ENCODE measurements at places on chromosomes 13 and 19.

DNA sequence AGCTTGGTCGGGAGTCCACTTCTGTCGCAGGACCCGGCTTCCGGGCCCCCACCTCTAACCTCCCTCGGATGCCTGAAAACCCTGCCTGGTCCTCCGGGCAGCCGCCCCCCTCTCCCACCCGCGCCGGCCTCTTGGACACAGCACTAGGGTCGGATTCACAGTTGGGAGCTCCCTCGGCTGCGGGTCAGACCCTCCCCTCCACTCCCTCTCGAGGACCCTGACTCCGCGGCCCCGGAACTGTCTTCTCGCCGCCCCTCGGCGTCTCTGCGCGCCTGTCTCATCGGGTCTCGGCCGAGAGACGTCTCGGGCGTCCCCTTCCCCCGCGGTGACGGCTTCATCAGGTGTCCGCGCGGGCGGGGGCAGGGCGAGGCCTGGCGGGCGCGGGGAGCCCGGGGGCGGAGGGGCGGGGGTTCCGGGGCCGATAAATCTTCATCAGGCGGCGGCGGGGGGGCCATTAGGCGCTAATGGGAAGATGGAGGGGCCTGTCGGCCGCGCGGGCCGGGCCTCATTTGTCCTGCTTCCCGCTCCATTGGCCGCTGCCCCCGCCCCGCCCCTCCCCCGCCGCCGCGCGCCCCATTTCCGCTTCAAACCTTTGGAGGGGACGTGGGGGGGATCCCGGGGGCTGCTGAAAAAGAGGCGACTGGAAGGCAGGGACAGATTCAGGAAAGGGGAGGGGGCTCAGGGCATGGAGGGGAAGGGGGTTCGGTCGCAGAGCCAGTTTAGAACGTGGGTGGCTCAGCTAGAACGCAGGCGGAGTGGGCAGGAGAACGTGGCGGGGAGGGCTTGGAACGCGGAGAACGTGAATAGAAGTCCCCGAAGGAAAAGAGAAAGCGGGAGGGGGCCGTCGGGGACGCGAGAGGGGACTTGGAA, 11.8 kb upstream of the ERFL start:
- DNase-seq, result peak; percentile 74
- H3K27ac ChIP-seq, result peak overlapping the region; percentile 91
- no peaks in the 10 kb centered on the region for H3K36me3 ChIP-seq
- peaks cover 47% of the 10 kb centered on the region for H3K4me1 ChIP-seq

DNA sequence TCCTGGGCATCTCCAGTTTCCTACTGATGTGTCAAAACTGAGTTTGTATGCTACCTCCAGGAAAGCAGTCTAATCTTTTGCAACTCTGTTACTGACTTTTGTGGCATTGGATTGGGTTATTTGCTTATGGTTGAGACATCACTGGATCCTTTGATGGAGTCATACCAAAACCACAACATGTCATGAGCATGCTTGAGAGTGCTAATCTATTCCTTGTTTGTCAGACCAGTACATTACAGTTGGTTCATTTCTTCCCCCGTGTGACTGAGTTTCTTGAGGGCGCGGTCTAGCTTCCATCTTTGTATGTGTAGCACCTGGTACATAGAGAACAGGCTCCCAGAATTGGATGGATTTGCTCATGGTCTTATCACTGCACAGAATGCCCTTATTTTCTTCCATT, 43.2 kb downstream of the SUGT1 start:
- no peak for DNase-seq
- H3K4me3 ChIP-seq, result no peak overlapping the region
- no peaks in the 10 kb centered on the region for H3K4me1 ChIP-seq
- peaks cover 5% of the 10 kb centered on the region for H3K36me3 ChIP-seq
- H3K27me3 ChIP-seq, result no peaks in the 10 kb centered on the region

- DNase-seq, result no peak
- no peaks in the 10 kb centered on the region for H3K36me3 ChIP-seq
- no peaks in the 10 kb centered on the region for H3K4me1 ChIP-seq
- no peak overlapping the region for H3K4me3 ChIP-seq
These were observed 963.4 kb downstream of the PCDH9 start for GRCh38 chr13:66266761-66267160.

DNA sequence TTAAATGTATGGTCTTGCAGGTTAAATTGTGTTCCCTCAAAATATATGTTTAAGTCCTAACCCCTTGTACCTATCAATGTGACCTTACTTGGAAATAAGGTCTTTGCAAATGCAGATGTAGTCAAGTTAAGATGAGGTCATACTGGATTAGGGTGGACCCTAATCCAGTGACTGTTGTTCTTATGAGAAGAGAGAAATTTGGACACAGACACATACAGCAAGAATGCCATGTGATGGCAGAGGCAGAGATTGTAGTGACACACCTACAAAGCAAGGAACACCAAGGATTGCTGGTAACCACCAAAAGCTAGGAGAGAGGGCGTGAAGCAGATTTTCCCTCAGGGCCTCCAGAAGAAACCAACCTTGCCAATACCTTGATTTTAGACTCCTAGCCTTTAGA, 50.2 kb downstream of the LACC1 start:
- H3K4me1 ChIP-seq, result peaks cover 4% of the 10 kb centered on the region
- no peak for DNase-seq
- H3K4me3 ChIP-seq, result no peak overlapping the region
- no peak overlapping the region for H3K27ac ChIP-seq
- H3K36me3 ChIP-seq, result no peaks in the 10 kb centered on the region
- H3K27me3 ChIP-seq, result peaks cover 5% of the 10 kb centered on the region

GRCh38 chr13:112958127-112958989, 10.7 kb upstream of the MCF2L start:
- no peaks in the 10 kb centered on the region for H3K27me3 ChIP-seq
- H3K4me1 ChIP-seq, result no peaks in the 10 kb centered on the region
- H3K4me3 ChIP-seq, result no peak overlapping the region
- H3K27ac ChIP-seq, result no peak overlapping the region
- H3K36me3 ChIP-seq, result no peaks in the 10 kb centered on the region

- H3K27ac ChIP-seq, result no peak overlapping the region
- no peaks in the 10 kb centered on the region for H3K27me3 ChIP-seq
- H3K36me3 ChIP-seq, result no peaks in the 10 kb centered on the region
- no peaks in the 10 kb centered on the region for H3K4me1 ChIP-seq
- no peak overlapping the region for H3K4me3 ChIP-seq
These were observed 8.2 kb upstream of the ADAMTS10 start for GRCh38 chr19:8618751-8619150.

DNA sequence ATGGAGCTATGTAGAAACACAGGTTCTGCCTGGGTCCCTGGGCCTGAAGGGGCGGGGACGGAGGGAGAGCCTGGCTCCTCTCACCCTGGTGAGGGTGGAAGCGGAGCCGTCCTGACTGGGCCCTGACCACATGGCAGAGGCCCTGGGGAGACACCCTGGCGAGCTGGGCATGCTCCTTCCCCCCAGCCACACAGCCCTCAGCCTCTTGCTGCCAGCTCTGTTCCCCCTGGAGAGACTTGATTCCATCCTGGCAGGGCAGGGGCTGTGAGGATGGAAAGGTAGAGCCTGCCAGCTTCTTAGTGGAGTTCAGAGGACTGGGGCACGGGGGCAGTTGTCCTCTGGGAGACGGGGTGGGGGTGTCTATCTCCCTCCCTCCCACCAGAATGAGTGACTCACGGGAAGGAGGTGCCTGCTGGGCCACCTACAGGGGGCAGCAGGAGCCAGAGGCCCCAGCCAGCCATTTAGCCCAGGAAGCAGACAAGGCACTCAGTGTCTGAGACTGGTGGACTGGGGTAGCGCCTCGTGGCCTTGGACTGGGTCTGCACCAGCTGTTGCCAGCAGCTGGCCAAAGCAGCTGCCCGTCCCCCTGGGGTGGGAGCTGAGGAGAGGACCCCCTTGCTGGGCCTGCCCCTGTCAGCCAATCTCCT, 22.8 kb upstream of the RNF17 start:
- H3K36me3 ChIP-seq, result no peaks in the 10 kb centered on the region
- no peak for DNase-seq
- H3K27me3 ChIP-seq, result peaks cover 7% of the 10 kb centered on the region
- H3K4me3 ChIP-seq, result no peak overlapping the region

- no peaks in the 10 kb centered on the region for H3K27me3 ChIP-seq
- no peak overlapping the region for H3K4me3 ChIP-seq
- DNase-seq, result no peak
- H3K36me3 ChIP-seq, result peaks cover 7% of the 10 kb centered on the region
These were observed 19.7 kb upstream of the PLPP2 start for GRCh38 chr19:310781-311496.

GRCh38 chr13:100537486-100537885, 51.1 kb downstream of the GGACT start:
- H3K27me3 ChIP-seq, result no peaks in the 10 kb centered on the region
- H3K36me3 ChIP-seq, result no peaks in the 10 kb centered on the region
- H3K27ac ChIP-seq, result no peak overlapping the region
- no peak for DNase-seq
- H3K4me3 ChIP-seq, result no peak overlapping the region
- peaks cover 1% of the 10 kb centered on the region for H3K4me1 ChIP-seq

DNA sequence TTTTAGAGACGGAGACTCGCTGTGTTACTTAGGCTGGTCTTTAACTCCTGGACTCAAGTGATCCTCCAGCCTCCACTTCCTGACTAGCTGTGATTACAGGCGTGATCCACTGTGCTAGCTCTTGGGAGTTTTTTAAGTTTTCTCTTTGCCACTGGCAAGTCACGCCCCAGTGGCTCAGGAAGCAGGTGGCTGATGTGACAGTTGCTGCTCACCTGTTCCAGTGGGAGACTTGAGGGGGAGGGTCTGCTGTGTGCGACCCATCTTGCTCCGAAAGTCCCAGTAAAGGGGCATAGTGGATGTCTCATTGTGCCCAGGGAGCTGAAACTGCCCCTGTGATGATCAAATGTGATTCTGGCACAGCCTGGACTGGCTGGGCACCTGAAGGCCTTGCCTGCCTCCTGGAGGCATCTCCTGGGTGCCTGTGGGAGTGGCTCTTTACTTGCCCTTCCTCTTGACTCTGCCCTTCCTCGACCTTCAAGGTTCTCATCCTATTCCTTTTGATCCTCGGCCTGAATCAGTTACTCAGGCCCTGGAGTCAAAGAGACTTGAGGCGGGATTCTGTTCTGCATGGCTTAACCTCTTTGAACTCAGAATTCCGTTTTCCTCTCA, 7.8 kb downstream of the SMARCA4 start:
- H3K4me3 ChIP-seq, result no peak overlapping the region
- H3K36me3 ChIP-seq, result no peaks in the 10 kb centered on the region
- peak; percentile 66 for DNase-seq
- peak overlapping the region; percentile 64 for H3K27ac ChIP-seq

DNA sequence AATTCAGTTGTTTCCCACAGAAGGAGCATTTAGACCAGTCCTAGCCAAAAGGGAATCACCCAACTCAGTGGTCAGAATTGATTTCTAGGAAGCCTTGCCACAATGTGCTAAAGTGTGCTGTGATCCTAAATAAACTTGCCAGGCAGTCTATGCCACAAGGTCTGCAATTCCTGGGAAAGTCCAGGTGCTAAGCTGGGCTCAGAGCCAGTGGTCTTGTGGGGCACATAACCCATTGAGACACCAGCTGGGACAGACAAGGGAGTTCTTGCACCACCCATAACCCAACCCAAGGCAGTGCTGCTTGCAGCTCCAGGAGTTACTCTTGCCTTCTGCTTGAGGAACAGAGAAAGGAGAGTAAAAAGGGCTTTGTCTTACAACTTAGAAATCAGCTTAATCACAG, 489.5 kb upstream of the SPRY2 start:
- H3K36me3 ChIP-seq, result no peaks in the 10 kb centered on the region
- H3K4me1 ChIP-seq, result no peaks in the 10 kb centered on the region
- H3K4me3 ChIP-seq, result no peak overlapping the region
- no peak for DNase-seq
- H3K27me3 ChIP-seq, result no peaks in the 10 kb centered on the region

DNA sequence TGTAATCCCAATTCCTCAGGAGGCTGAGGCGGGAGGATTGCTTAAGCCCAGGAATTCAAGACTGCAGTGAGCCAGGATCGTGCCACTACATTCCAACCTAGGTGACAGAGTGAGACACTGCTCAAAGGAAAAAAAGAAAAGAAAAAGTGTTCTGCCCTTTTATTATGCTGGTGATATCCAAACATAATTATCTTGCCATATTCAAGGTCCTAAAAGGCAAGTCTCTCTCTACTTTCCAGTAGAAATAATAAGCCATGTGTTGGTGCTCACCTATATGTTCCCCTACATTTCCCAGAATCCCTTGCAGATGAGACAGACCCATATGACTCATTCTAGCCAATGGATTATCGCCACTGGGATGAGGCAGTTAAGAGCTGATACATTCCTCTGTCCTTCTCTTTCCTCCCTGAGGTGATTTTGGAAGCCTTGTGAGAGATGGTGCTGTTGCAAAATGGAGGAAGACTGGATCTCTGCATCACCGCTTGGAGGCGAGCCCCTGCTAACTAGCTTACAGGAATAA, 58.3 kb upstream of the MRI1 start:
- no peaks in the 10 kb centered on the region for H3K4me1 ChIP-seq
- H3K27me3 ChIP-seq, result no peaks in the 10 kb centered on the region
- H3K36me3 ChIP-seq, result no peaks in the 10 kb centered on the region
- DNase-seq, result no peak
- H3K4me3 ChIP-seq, result no peak overlapping the region
- no peak overlapping the region for H3K27ac ChIP-seq

- H3K27ac ChIP-seq, result no peak overlapping the region
- H3K27me3 ChIP-seq, result peaks cover 2% of the 10 kb centered on the region
- H3K4me3 ChIP-seq, result no peak overlapping the region
- H3K4me1 ChIP-seq, result peaks cover 3% of the 10 kb centered on the region
These were observed 2.4 kb upstream of the ITGBL1 start for GRCh38 chr13:101449790-101450748.

GRCh38 chr13:46296921-46297320, 85.2 kb downstream of the LRRC63 start:
- no peak overlapping the region for H3K27ac ChIP-seq
- H3K4me1 ChIP-seq, result peaks cover 10% of the 10 kb centered on the region
- no peak overlapping the region for H3K4me3 ChIP-seq
- H3K36me3 ChIP-seq, result no peaks in the 10 kb centered on the region

- DNase-seq, result no peak
- H3K27me3 ChIP-seq, result no peaks in the 10 kb centered on the region
- H3K4me3 ChIP-seq, result no peak overlapping the region
These were observed 676.1 kb upstream of the KLHL1 start for GRCh38 chr13:70784207-70784989.

DNA sequence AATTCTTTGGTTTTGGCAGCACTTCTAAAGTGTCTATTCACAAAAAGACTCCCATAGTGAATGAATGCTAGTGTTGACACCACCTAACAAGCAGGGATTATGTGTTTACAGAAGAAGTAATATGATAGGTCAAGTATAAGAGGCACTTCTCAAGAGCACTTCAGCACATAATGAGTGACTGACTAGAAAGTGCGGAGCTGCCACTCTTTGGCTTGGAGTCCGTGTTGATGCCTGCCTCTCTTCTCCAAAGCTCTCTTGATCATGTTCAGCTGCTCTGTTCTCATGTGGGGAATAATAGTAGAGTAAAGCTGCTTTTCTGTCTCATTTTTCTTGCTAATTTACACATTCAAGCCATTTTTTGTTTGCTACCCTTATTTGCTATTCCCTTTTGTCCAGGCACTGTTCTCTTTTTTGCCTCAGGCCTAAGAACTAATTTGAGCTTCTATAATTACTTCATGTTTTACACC, 22.7 kb upstream of the MAB21L1 start:
- H3K36me3 ChIP-seq, result no peaks in the 10 kb centered on the region
- no peaks in the 10 kb centered on the region for H3K27me3 ChIP-seq
- H3K4me3 ChIP-seq, result no peak overlapping the region
- H3K27ac ChIP-seq, result no peak overlapping the region
